ENCODE measurements at places on chromosomes 2 and 18. TPM values are rescaled to one million over a fixed set of nuclear protein-coding genes. Genes with fewer than 3 reads are reported as not detected.

The TEX44 gene
- total RNA-seq = not detected

- DNase-seq = no peak
These were observed 1.4 kb upstream of the XRCC5 start for GRCh38 chr2:216107760-216108159.

- DNase-seq = no peak
These were observed 33.6 kb upstream of the CD28 start for GRCh38 chr2:203672856-203673255.

The RAD51AP2 gene
- total RNA-seq = not detected

GRCh38 chr2:13135856-13136255, 419.1 kb downstream of the TRIB2 start:
- no peak for DNase-seq

DNA sequence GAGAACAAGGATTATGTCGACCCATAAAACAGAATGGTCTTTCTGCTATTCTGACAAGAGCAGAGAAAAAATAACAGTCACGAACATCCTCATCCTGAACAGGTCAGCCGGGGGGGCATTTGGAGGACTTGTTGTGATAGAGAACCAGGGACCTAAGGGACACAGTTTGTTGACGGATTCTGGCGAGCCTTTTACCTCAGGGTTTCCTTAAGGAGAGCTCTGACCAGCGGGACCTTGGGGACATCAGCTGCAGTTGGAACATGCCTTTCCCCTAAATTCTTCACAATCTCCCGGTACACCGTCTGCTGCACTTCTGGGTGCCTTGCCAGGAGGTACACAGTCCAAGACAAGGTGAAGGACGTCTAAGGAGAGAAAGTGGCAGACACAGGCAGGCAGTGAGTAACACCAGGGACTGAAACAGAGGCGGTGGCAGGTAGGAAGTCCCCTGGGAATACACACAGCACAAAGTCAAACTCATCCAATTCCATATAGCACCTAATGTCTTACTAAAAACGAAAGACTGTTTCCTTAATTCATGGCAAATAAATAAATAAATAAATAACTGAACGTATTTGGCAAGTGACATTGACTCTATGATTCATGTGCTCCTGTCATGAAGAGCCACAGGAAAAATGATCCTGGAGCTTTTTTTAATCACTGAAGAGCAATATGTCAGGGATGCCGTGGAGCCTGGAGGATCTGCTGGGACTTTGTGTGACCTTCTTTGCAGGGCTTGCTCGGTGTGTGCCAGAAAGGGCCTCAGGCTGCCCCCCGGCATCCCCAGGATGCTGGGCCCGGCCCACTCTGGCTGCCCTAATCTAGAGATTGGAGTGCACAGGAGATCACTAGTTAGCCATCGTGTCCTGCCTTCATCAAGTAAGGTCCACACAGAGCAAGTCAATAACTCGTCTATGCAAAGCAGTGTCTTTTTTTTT, 24.7 kb downstream of the CYP27C1 start:
- no peak for DNase-seq

The ABCG8 gene
- not detected for total RNA-seq

GRCh38 chr18:12352188-12352587, 24.8 kb downstream of the AFG3L2 start:
- DNase-seq = no peak

GRCh38 chr2:43426305-43427031, 169.4 kb downstream of the THADA start:
- DNase-seq = peak; percentile 98

- DNase-seq = peak; percentile 57
These were observed 28.2 kb downstream of the CCDC102B start for GRCh38 chr18:68826121-68826520.

The BOK gene
- 36.0 TPM for total RNA-seq

The MALL gene
- 42.1 TPM for total RNA-seq

DNA sequence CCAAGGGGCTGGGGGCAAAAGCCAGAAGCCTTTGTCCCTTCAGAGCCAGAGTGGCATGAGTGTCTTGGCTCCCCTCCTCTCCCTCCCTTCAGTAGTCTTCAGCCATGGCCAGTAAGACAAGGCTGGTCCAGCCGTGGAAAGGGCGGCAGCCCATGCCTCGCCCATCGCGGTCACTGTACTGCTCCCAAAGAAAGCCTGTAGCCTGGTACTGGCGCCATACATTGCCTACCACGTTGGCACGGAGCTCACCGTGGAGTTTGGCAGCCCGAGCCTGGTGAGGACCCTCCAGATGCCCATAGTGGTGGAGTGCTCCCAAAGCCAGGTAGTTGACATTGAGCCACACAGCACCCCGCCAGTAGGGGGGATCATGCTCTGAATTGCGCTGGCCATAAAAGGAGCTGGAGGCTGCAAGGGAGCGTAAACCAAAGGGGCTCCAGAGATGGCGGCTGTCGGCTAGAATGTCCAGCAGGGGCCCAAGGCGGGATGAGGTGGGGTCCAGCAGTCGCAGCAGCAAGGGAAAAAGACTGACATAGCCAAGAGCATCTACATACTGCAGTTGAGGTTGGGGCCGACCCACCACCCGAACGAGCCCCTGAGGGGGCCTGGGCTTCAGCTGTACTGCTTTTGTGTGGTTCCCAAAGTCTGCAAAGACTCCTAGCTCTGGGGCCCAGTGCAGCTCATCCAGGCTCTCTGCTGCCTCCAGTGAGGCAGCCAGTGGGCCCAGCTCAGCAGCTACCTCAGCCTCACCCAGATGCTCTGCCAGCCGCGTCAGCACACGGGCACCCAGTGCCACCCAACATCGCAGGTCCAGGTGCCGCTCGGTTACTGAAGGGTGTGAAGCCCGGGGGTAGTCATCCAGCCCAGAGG, 3.2 kb downstream of the WBP1 start:
- no peak for DNase-seq

GRCh38 chr18:77897606-77898005, 648.0 kb downstream of the GALR1 start:
- DNase-seq = no peak

The ALKAL2 gene
- total RNA-seq = not detected

The GREB1L gene
- total RNA-seq = 3.0 TPM

GRCh38 chr2:117717072-117717471, 97.4 kb upstream of the DDX18 start:
- no peak for DNase-seq

DNA sequence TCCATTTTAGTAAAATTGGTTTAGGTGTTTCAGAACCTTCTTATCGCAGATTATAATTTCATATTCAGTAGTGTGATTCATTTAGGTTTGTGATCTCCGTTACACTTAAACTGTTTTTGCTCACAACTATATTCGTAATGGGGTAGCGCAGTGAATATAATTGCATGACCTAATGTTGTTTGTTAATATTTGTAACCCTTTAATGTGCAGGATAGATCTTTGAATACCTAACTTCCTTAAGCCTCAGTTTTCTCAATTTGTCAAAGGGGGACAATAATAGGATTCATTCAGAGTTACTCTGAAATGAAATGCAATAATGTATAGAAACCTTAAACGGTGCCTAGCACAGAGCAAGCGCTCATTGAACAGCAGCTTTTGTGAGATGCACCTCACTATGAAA, 558 bp upstream of the ZDBF2 start:
- DNase-seq = no peak

- DNase-seq = peak; percentile 40
These were observed 17.8 kb upstream of the INO80C start for GRCh38 chr18:35515460-35516130.

DNA sequence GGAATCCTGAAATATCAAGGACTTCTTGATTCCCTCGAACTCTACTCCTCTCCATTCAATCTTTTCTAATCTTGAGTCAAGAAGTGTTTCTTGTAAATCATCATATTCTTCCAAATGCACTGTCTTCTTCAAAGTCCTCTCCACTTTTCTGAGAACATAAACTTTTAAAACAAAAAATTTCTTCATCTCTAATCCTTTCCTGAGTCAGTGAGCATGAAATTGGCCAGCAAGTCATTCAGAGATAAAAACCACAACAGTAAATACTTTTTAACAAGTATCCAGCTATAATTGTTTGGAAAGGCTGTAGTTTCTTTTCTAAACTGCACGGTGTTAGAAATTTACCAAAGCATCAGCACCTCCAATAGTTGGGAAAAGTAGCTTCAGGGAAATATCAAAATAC, 312.6 kb upstream of the GALNT5 start:
- DNase-seq = peak; percentile 17

DNA sequence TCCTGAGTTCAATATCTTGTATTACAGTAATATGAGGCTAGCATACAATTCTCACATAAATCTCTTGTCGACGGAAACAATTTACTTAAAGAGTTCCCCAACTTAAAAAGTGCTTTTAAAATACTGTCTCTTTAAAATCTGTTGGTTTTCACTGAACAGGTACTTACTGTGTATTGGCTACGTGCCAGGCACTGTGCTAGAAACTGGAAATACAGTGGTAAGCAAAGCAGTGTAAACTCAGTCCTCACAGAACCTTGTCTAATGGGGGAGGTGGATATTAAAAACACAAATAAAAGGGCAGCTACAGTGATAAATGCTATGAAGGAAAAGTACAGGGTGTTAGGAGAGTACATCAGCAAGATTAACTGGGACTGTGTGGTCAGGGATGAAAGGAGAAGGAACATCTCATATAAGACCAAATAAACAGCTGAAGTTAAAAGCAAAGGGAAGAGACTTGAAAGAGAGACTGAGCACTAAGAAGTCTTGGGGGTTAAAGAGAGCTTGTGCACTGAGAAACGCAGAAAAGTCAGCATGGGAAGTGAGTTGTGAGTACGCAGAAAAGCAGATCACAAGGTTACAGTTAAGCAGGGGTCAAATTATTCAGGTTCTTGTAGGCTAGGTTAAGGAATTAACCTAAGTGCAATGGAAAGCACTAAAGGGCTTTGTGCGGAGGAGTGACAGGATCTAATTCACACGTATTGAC, 52.5 kb downstream of the USP40 start:
- DNase-seq = no peak

- peak; percentile 68 for DNase-seq
These were observed 28.9 kb downstream of the PXDN start for GRCh38 chr2:1715184-1716013.

DNA sequence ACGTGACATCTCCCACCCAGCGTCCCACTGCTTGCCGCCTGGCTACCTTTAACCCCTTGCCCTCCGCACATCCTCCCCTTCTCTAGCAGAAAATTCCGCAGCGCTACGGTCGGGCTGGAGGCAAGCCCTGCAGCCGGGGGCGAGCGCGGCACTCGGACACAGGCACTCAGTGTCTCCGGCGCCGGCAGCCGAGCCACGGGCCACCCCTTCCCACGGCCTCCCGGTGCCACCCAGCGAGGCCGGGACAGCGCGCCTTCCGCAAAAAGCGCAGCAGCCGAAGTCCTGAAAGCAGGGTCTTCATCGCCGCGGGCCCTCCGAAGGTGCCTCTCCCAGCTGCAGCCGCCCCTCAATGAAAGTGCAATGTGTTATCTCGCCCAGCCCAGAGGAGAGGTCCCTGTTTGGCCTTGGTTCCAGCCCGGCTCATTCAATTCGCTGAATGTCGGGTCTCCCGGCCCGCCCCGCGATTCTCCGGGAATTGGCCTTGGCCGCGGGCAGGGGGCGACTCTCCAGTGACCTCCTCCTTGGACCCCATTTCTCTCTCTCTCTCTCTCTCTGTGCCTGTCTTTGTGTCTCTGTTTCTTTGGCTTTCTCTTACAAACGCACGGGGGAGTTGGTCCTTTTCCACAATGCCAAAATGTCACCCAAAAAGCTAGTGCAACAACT, 1.1 kb downstream of the DLGAP1 start:
- DNase-seq = no peak

DNA sequence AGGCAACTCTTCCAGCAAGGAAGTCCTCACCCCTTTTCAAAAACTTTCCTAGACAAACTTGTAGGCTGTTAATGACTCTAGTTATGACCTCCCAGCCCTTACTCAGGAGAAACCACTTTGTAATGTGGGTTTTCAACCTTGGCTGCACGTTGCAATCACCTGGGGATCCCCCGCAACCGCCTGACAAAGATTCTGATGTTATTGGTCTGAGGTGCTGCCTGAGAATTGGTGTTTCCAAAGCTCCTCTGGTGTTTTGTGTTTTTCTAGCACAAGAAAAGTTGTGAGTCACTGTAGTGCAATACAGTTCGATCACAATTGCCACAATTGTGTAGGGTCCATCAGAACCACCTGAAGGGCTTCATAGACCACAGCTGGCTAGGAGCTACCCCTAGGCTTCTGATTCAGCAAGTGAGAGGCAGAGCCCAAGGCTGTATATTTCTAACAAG, 121.6 kb downstream of the SP100 start:
- no peak for DNase-seq

The FSHR gene
- total RNA-seq = not detected

GRCh38 chr18:76459687-76460350, 35.2 kb downstream of the ZNF516 start:
- peak; percentile 99 for DNase-seq

The VWC2L gene
- not detected for total RNA-seq

DNA sequence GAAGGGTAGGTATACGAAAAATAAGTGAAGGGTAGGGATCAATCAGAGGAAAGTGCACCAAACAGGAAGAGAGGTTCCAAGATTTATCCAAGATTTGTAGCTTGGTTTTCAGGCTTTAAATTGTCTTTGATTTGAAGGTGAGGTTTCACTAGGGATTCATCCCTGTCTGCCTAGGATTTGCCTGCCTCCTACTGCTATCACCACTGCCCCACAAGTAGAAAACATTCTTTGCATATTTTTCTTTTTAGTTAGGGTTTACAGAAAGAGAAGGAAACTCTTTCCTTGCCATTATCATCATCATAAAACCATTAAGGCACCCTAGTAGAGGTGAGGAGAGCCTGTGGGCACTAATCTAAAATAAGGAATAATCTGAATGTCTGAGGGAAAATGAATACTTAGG, 45.8 kb upstream of the TANC1 start:
- peak; percentile 21 for DNase-seq

DNA sequence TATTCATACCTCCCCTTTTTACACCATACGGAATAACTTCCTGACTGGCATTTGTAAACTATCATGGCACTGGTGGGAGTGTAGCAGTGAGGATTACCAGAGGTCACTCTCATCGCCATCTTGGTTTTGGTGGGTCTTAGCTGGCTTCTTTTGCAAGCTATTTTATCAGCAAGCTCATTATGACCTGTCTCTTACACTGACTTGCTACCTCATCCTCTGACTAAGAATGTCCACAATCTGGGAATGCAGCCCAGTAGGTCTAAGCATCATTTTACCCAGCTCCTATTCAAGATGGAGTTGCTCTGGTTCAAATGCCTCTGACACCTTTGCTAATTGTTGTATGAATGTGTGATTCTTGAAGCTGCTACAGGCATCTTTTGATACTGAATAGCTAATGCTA, 950.8 kb upstream of the SLC39A10 start:
- DNase-seq = no peak

DNA sequence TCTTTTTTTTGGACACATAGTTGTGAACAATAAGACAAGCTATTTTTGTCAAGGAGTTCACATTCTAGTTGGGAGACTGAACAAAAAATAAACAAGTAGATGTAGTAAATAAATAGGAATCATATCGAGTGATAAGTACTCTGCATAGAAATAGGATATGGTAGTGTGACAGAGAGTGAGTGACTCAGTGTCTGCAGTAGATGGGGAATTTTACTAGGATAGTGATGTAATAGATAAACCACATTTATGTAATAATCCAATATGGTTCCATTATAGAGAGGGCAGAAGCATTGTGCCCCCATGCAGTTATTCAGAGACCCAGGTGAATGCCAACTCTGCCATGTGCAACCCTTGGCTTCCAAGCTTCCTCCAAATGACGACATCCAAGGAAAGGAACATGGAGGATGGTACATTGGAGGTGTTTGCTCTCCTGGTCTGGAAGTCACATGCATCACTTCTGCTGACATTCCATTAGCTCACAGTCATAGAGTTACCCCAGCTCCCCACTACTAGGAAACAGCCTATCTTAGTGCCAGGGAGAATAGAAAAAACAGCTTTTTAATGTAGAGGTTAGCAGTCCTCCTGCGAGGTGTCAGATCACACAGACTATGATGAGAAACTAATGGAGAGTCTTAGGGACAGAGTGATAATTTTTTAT, 595.4 kb downstream of the NYAP2 start:
- DNase-seq = peak; percentile 41

All from GM23248 (cell line).